Left renal cortex interstitium (tissue), 4 donors: ENCODE measurements at places on chromosomes 2 and 18.

DNA sequence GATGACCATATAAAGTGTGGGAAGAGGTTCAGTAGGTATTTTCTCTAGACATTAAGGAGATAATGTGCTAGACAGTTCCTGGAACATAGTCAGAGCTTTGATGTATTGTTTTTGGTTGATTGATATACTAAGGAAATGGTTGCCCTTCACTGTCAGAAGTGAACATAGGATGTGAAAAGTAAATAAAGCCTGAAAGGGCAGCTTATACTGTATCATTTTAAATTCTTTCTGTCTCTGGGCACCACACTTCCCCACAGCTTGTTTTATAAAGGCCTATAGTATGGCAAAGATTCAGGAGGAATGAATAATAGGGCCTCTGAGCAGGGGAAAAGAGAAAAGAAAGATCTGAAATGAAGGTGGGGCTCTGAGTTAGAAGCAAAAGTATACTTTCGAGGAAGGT lies 72.7 kb upstream of the ITPRID2 start:
- no peak for DNase-seq

GRCh38 chr2:144663207-144663606 lies 143.3 kb upstream of the ZEB2 start:
- no peak for DNase-seq

DNA sequence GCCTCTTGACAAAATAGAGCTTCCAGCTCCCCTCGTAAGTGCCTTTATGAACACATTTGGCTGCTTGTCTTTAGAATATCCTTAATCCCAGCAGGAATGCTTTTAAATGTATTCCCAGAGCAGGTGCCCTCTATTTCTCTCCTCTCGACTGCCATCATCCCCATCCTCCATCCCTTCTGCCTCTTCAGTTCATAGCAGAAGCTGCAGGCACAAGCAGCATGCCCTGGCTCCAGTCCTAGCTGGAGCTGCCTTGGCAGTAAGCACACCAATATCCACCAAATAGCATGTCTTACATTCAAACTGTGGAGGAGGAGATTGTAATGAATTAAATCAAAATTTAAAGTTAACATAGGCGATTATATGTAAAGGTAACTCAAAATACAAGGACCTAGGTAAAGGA lies 891.3 kb upstream of the SLC39A10 start:
- no peak for DNase-seq

- DNase-seq = no peak
These were observed 17.3 kb upstream of the CNDP2 start for GRCh38 chr18:74478880-74479279.
